ENCODE measurements at places on chromosomes 16 and 17.

GRCh38 chr17:20315311-20315710, 152.0 kb downstream of the LGALS9B start:
- no peak for DNase-seq

- DNase-seq, result peak; percentile 24
These were observed 29.1 kb downstream of the TMEM100 start for GRCh38 chr17:55693254-55694216.

DNA sequence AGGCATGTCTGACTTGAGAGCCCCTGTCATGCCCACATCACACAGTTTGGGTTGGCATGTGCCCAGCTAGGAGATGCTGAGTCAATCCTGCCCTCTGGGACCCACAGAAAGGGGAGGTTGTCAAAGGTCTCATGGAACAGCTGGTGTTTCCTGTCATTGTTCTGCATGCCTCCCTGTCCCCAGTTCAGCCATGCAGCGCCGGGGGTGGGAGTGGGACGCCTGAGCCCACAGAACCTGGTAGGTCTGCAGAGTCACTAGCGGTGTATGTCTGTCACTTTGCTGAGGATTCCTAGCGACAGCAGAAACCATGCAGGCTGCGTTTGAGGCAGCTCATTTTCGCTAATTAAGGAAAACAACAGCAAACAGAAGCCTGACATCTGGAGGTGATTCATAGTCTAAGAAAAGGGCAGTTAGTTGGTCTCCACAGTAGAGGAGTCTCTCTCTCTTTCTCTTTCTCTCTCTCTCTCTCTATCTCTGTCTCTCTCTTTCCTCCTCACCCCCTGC, 19.6 kb upstream of the CCL1 start:
- no peak for DNase-seq

DNA sequence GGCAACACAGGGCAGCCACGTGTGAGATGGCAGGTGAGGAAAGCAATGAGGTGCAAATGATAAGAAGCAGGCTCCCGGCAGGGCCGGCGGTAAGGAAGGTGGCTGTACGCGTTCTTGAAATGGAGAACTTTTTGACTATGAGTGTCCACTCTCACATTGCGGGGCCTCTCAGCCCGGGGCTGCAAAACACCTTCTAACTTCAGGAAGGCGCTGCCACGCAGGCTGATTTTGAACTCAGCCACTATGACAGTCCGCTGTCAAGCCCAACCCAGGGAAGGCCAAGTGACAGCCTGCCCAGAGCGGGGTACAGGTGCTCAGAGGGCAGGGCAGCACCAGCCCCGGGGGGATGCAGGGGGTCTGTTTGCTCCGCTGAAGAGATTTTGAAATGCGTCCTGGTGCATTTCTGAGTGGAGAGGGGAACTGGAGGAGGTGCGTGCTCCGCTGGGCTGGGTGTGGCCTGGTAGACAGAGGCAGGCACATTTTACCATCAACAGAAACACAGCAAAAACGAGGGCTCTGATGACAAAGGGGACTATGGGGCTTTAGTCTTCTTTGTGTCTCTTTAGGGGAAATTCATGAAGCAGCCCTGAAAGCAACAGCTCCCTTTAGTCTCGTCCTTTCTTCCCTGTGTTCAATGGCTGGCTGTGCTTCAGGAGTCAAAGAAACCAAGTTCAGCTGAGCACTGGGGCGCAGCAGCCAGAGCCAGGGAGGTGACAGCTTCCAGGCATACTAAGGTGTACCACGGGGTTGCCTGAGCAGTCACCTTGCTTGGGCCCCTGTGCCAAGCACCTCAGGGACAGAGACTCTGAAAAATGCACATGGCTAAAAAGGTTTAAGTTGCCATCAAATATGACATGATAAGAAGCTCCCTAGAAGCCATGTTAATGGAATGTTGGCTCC, 14.6 kb upstream of the SREBF1 start:
- no peak for DNase-seq

DNA sequence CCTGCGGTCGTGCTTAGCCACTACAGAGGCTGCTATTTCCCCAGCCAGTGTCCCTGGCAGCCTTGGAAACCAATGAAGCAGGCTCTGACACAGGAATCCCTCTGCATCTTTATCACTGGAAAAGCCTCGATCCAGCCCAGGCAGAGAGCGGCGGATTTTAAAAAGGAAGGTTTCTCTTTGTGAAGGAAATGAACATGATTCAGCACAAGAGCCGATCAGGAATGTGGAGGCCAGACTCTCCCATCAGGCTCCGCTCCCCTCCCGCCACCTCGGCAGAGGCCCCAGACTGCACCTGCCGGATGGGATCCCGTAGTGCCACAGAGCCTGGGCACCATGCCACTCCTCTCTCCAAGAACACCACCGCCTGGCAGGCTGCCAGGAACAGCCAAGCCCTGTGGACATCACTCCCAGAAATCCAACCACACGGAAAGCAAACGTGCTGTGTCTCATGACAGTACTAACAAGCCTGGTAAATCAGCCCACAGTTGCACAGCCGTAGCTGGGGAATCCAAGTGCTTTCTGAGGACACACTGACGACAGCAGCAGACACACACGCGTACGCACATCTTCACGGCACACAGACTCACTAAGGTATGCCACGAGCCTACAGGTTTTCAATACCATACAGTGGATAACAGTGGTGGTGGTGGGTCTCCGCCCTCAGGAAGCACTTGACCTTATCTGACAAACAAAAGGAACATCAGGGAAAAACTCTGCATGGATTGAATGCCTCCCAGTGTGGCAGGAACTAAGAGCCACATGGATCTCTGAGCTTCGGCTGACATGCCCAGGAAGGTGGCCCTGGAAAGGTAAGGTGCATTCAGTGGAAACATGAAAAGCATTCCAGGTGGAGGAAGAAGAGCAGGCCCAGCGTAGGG, 5.4 kb downstream of the LRRC75A start:
- no peak for DNase-seq

DNA sequence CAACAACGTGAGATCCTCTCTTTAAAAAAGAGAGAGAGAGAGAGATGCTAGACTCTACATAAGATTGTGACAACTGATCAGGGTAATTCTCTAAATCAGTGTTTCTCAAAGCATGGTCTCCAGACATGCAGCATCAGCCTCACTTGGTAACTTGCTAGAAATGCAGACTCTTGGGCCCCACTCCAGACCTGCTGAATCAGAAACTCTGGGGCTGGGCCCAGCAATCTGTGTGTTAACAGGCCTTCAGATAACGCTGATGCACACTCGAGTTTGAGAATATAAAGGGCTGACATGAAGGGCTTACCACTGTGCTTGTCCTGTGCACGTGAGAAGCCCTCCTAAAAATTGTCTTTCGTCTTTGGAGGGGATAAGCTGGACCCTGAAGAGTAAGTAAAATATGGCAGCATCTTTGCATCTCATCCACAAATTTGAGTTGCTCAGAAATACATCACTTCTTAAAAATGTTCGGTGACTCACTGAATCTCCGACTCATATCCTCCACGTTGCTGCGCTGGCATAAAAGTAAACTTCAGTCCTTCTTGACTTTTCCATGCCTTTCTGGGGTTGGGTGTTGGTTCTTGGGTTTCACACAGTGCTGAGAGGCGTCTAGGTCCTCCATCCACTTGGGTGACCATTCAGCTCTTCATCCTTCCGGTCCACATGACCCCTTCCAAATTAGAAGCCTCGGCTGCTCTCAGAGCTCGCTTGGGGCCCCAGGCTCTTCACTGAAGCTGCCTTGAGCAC, 26.1 kb upstream of the KDM8 start:
- DNase-seq, result no peak

GRCh38 chr17:74240618-74241205, 27.3 kb downstream of the TTYH2 start:
- no peak for DNase-seq

DNA sequence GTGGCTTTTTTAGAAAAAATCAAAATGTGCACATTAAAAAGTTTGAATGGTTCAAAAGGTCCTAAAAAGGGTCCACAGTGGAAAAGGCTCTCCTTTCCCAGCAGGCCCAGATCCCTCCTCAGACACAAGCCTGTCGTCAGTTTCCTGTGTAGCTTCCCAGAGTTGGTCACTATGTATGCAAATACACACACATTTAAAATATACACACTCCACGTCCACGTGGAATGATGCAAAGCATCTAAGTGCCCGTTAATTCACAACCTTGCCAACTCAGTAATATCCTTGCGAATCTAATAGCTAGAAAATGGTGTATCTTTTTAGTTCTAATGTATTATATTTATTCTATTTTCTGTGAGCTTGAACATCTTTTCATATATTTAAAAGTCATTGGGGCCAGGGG, 17.7 kb downstream of the NLRC5 start:
- DNase-seq, result no peak

GRCh38 chr16:66551348-66551759, 1.0 kb upstream of the CKLF start:
- peak; percentile 58 for DNase-seq

GRCh38 chr17:69213059-69213813, 15.4 kb downstream of the ABCA10 start:
- no peak for DNase-seq

- no peak for DNase-seq
These were observed 117.7 kb downstream of the HS3ST3A1 start for GRCh38 chr17:13484020-13484419.

GRCh38 chr17:78409191-78409928, 30.9 kb downstream of the PGS1 start:
- no peak for DNase-seq

DNA sequence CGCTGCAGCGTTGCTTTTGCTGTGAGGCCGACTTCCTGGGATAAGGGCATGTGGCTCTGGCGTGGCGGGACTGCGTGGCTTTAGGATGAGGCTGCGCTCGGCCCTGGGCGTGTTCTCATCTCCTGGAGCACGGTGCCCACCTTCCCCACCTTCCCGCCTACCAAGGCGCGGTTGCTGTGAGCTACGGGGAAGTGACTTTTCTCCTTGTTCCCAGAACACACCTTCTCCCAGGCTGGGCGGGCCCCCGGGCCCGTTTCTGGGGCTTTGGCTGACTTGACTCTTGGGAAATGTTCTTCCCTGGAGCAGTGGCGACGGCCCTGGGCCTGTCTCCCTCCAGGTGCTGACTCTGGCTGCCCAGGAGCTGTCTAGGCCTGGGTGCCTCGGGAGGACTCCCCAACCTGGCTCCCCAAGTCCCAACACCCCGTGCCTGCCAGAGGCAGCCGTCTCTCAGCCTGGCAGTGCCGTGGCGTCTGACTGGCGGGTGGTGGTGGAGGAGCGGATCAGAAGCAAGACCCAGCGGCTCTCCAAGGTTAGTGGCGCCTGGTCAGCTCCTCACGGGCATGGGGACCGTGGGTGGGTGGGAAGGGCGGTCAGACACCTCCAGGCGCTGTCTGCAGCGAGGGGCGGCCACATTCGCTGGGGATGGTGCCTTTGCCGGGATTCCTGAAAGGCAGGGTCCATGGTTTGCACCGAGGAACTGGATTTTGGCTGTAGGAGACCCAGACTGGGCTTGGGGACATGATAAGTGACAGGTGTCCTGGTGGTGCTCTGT, 12.1 kb downstream of the TELO2 start:
- DNase-seq, result no peak

DNA sequence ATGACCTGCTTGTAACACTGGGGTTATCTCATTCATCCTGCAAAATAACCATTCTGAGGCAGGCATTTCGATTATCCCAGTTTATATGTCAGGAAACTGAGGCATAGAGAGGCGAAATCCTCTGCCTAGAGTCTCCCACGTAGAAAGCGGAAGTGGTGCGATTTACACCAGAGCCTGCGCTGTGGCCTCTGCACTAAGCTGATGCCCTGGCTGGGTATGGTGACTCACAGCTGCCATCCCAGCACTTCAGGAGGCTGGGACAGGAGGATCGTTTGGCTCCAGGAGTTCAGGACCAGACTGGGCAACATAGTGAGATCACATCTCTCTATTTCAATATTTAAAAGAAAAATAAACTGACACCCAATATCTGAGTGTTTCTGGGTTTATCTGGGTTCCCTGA, 59.3 kb upstream of the BCO1 start:
- no peak for DNase-seq

GRCh38 chr16:85164431-85164830, 52.2 kb upstream of the CIBAR2 start:
- no peak for DNase-seq

- DNase-seq, result no peak
These were observed 26.6 kb upstream of the SKAP1 start for GRCh38 chr17:48456589-48456988.

- no peak for DNase-seq
These were observed 1.9 kb upstream of the CCDC102A start for GRCh38 chr16:57538235-57538721.

GRCh38 chr16:89395150-89396142, 94.9 kb downstream of the ANKRD11 start:
- DNase-seq, result no peak

DNA sequence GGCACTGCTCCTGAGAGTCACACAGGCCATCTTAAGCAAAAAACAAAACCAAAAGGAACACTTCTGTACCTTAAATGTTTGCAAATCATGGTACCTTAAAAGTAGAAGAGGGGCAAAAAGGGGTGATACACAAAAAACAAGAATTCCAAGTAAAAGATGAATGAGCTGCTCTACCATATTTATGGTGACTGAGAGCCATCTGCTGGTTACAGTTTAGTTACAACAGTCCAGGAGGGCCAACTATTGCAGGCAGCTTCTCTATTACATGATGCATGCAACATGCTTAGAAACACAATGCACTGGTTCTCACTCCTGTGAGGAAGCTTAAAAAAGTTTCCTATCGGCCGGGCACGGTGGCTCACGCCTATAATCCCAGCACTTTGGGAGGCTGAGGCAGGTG, 53.5 kb downstream of the STX8 start:
- DNase-seq, result peak; percentile 18

GRCh38 chr17:32623196-32623595, 136.4 kb downstream of the CDK5R1 start:
- no peak for DNase-seq

DNA sequence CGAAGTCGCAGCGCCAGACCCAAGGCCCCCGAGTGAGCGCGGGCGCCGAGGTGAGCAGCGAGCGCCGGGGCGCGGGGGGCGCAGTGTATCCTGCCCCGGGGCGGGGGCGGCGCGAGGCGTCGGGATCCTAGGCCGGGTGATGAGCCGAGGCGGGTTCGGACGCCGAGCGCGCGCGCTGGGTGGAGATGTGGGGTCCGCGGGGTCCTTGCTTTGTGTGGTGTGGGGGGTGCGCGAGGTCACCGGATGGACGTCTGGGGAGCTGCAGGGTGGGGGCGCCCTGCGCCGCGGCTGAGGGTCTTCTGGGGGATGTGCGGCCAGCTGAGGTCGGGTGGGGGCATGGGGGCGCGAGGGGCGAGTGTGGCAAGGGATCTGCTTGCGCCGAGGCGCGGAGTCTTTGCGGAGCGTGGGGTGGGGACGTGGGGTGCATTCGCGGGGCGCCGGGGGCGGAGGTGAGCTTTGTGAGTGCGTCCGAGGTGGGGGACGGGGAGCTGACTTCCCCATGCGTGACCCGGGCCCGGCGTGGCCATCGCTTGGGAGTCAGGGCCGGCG, 560 bp downstream of the RAI1 start:
- no peak for DNase-seq

Measured in AML-193 (cell line).